ENCODE measurements at places on chromosomes 6 and 20.

DNA sequence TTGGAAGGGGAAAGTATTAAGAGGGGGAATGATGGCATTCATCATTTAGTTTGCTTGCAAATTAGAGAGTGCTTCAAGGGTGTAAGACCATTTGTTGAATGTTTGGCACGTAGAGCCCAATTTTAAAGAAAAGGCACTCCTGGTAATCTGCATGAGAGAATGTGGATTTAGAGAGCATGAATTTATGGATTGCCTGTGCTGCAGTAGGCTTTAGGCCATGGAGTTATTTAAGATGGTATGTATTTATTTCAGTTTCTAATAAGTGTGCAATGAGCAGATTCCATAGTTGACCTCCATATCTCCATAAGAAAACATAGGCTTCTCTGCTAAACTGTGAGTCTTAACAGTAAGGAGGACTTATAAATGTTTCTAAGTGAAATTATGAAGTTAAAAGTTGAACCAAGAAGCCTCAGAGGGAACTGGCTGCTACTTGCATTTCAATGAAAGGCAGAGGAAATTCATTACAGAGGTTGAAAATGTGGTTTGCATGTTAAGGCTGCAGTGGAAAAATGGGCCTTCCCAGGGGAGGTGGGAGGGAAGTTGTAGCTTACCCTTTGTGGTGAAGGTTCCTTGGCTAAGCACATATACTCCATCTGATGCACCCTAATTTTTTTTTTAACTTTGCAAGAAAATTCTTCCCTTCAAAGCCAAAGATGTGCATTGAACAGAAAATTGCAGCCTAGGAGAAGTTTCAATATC lies 134.2 kb downstream of the CARMIL1 start:
- no peak for DNase-seq

DNA sequence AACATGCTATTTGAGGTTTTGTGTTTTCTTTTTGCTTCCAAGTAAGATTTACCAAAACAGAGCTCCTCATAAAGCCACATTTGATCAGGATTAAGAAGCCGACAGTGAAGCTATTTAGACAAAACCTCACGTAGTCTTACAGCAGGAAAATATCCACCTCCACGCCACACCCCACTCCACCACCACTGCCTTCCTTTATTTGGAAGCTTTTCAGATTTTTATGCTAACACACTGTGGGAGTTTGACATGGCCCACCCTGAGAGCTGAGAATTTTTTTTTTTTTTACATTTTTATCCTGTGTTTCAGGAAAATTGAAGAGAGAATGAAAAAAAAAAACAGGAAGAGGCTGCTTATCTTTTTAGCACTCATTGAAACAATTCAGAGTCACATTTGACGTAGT lies 104.8 kb upstream of the MC3R start:
- DNase-seq, result no peak

DNA sequence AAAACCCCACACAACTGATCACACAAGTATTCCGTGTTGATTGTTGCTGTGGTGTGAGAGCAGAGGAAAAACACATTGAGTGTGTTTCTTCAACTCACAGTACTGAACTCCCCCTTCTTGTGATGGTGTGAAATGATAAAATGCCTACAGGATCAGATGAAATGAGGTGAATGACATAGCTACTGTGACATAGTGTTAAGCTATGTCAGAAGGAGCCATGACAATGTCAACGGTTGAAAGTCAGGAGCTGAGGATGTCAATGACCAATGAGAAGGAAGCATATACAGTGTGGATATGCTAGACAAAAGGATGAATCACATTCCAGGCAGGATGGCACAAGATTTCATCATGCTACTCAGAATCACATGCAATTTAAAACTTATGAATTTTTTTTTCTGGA lies 38.8 kb downstream of the WASF1 start:
- DNase-seq, result peak; percentile 39

DNA sequence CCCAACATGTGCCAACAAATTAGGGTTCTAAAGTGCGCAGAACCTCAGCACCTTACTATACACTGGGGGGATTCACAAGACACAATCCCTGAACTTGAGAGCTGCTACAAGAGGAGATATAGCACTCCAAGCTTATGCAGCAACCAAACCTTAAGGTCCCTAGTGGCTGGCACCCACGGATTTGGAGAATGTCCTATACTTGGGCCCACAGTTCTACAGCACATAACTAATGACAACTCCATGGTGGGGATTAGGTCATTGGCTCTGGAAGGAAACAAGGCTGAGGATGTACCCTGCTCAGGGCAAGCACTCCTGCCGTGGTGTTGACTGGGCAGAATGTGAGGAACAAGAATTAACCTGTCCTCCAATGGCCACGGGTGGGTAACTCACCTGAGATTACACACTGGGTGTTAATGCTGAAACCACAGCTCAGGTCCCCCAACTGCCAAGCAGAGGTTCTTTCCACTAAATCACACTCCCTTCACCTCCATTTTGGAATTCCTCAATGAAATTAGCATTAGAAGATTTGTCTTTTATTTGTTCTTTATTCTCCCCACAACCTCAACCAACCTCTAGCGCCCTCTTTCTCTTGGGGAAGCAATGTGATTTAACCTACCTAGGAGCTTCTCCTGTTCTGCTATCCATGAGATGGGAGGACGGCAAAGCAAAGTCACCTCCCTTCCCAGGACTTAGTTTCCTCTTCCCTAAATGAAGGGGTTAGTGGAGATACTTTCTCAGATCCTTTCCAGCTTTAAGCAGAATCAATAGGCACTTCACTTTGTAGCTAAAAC lies 32.0 kb downstream of the TRERF1 start:
- DNase-seq, result no peak

- DNase-seq, result no peak
These were observed 243.5 kb downstream of the FRK start for GRCh38 chr6:115817161-115817560.

GRCh38 chr6:29071831-29072723 lies 15.0 kb downstream of the OR2B3 start:
- no peak for DNase-seq

- no peak for DNase-seq
These were observed 132.9 kb downstream of the SCML4 start for GRCh38 chr6:107691062-107691751.
